ENCODE measurements at places on chromosomes 12 and 14.

DNA sequence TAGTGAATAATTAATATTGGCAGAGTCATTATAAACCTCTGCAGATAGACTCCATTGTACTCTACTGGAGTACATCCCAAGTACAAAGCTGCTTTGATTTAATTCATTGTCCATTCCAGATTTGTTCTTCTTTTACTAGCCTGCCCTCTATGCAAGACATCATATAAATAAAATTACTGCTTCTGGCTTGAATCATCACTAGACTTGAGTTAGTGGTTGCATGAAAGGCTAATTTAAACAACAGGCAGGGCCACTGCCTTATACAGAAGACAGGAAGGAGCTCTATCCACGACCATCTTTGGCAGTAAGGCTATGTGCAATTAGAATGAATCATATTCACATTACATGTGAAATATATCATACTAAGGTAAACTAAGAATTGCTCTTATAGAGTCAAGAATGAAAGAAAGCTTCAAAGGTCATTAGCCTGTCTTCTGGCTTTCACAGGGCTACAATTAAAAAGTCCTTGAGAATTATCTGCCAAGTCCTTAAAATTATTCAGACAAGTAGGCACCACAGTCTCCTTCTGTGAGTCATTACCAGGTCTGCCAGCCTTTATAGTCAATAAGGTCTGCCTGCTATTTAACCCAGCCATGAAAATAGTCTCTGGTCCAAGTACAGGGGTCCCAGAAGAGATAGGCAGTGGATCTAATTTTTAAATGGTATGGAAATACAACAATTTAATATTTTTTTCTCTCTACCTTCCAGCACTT is 631.8 kb downstream of the TMTC2 start:
- no peak for DNase-seq

DNA sequence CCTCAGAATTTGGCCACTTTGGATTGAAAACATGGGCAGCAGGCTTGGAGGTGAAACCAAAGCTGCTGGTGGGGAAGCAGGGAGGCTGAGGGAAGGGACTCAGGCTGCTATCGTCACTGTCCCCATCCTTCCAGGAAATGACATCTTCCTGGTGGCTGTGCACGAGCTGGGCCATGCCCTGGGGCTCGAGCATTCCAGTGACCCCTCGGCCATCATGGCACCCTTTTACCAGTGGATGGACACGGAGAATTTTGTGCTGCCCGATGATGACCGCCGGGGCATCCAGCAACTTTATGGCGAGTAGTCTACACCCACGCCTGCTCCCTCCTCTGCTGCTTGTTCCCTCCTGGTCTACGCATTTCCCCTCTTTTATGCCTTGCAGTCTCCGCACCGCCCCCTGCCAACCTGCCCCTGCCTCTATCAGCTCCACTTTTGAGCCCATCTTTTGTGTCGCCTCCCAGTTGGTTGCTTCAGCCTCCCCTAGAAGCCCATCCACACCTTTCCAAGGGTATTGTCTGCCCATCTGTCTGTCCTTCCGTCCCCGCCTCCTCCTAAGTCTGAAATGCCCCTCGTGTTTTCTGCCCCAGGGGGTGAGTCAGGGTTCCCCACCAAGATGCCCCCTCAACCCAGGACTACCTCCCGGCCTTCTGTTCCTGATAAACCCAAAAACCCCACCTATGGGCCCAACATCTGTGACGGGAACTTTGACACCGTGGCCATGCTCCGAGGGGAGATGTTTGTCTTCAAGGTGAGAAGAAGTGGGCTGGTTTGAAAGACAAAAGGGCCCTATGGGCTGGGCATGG is 6.9 kb downstream of the MMP14 start:
- DNase-seq, result no peak

GRCh38 chr12:104785886-104786285 is 172.2 kb downstream of the SLC41A2 start:
- no peak for DNase-seq

- DNase-seq, result no peak
Observed at GRCh38 chr12:53510181-53510812, 3.0 kb upstream of the NPFF start.

- DNase-seq, result no peak
Observed at GRCh38 chr12:84075991-84076390, 836.6 kb downstream of the SLC6A15 start.

DNA sequence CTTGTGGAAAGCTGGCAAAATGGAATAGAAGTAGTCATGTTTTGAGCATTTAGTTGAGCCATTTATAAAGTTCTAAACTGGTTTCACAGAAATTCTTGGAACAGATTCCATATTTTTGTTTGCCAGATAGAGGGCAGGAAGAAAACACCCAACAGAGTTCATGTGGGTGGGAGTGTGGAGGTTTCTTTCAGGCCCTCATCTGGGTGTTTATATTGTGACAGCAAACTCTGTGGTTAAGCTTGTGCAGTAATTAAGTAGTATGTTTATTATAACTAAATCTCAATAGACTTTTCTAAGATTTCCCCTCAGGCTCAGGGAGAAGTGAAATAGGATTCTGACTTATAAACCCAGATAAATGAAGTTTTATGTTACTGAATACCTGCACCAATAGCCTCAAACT is 57.4 kb downstream of the SPPL3 start:
- no peak for DNase-seq

- DNase-seq, result no peak
Observed at GRCh38 chr12:116759783-116760621, 21.9 kb downstream of the RNFT2 start.

DNA sequence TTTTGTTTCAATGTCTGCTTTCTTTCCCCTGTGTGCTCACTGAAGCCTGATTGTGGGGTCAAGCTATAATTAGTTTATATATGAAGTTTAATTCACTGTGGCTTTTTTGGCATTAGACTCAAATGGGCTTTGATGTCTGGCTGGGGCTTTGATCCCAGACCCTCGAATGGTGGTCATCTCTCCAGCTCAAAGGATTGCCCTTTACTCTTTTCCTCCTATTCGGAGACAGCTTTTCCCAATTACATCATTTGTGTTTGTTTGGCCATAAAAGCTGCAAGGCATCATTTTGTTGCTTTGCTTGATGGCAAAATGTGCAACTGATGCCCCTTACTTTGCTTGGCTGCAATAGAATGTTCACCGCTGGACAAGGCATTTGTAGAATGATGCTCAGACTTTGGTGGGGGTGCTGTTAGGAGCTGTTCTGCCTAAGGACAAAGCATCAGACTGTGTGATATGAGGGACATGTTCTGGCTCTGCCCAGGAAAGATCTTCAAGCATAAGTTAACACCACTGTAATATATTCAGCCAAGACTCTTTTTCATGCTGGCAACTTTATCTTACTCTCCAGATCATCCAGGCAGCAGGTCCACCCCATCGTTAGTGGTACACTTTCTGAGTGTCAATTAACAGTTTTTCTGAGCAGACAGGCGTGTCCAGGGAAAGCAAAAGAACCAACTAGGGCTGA is 3.2 kb upstream of the DACT1 start:
- no peak for DNase-seq

DNA sequence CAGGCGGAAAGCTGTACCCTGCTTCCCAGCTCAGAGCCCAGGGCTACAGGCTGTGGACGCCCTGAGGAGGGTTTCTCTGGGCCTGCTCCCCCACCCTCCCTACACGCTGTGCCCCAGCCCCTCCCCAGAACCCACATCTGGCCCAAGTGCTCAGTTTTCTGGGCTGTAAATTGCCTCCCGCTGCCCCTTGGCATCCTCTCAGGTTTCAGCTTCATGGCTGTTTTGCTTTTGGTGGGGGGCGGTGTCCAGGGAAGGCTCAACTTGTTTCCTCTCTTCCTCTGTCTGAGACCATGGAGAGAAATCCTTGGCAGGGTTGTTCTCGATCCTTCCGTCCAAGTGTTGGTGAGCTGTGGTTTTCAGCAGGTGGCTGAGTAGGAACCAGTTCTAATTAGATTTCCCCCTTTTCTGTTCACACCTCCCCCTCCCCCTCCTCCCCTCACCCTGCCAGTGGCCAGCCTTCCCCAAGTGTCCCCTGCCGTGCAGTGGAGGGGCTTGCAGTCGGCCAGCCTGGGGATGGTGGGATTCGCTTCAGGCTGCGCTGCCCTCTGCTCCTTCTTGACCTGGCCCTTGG is 61.8 kb downstream of the TSPAN9 start:
- DNase-seq, result no peak
